ENCODE measurements at places on chromosomes 6 and 20.

DNA sequence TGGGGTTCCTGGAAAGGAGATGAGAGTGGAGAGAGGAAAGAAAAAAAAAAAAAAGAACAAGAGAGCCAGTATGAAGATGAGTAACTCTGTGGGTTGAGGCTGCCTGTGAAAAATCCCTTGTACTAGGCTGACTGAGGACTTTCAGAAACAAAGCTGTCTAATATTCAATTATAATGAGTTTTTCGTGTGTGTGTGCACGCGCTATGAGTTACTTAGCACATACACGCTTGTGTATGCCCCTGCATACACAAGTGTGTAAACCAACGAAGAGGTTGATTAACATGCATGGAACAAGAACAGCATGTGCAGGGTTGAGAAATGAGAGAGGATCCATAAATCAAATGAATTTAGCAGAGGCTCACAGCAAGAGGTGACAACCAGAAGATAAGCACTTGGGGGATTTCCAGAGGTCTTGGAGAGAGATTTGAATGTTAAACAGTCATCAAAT is 4.8 kb upstream of the RBPJL start:
- peak; percentile 64 for DNase-seq

- DNase-seq, result peak; percentile 55
Observed at GRCh38 chr20:3563548-3564177, 92.8 kb downstream of the ATRN start.

DNA sequence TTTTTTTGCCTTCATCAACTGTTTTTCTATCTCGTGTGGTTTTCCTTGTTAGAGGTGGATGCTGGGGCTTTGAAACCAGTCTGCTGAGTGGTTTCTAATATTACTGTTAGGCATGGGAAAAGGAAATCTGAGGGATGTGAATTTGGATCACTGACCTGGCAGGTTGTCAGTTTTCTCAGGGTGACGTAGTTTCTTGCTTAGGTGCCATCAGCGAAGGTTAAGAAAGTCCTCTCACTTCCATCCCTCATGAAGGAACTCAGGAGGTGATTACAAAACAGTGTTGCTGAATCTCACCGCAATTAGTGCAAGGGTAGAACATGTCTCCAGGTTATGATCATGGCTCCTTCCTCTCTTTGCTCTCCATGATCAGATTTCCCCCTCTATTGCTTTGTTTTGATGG is 135.9 kb downstream of the SOX4 start:
- DNase-seq, result no peak

DNA sequence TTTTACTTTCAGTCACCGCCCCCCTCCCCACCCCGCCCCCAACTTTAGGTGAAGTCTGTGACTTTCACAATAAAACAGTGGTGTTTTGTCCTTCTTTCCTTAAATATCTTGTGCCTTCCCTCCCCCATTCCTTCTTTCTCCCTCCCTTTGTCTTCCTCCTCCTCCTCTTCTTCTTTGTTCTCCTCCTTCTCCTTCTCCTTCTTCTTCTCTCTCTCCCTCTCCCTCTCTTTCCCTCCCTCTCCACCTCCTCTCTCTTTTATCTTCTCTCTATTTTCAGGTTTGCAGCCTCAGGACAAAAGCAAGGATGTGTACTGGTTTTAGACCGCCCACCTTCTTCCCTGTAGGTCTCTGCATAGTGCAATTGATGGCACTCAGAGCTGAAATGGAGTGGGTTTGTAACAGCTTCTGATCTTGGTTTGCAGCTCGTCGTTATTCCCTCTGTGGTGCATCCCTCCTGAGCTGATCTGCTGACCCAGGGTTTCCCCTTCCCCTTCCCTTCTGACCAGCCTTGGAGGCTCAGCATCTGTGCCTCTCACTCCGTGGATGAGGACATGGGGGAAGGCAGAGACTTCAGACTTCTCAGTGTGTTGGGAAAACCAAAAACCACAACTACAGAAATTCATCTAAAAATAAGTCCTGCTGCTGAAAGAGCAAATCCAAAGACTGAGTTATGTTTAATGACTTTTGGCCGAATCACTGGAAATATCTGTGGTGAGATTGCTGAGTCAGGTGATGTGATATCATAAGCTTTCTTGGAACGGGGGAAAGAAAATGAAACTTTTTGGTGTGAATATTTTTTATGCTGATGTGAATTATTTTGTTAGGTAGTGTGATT is 6.9 kb downstream of the VGLL2 start:
- DNase-seq, result no peak

DNA sequence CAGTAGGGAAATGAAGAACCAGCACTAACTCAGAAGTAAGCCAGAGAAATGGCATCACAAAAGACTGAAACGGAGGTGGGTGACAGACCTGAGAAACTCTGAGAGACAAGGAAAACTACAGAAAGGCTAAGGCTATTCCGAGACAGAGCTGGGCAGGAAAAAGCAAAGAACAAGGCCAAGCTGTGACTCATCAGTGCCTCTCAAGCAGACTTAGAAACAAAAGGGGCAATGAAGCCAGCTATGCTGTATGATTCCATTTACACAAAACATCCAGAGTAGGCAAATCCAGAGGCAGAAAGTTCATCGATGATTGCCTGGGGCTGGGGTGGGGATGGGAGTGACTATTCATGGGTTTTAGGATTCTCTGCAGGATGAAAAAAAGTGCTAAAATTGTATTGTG is 50.0 kb downstream of the SLC23A2 start:
- DNase-seq, result no peak

- no peak for DNase-seq
Observed at GRCh38 chr6:163766936-163767335, 352.4 kb downstream of the QKI start.

- DNase-seq, result no peak
Observed at GRCh38 chr20:22620342-22620741, 36.0 kb upstream of the FOXA2 start.

All from activated CD4-positive, alpha-beta T cell treated with anti-CD3 and anti-CD28 coated beads, Interleukin-2, amount 50 U/mL, for 16 hours (primary cell).